ENCODE measurements at places on chromosomes 11 and 22. TPM values are rescaled to one million over a fixed set of nuclear protein-coding genes. Genes with fewer than 3 reads are reported as not detected.

DNA sequence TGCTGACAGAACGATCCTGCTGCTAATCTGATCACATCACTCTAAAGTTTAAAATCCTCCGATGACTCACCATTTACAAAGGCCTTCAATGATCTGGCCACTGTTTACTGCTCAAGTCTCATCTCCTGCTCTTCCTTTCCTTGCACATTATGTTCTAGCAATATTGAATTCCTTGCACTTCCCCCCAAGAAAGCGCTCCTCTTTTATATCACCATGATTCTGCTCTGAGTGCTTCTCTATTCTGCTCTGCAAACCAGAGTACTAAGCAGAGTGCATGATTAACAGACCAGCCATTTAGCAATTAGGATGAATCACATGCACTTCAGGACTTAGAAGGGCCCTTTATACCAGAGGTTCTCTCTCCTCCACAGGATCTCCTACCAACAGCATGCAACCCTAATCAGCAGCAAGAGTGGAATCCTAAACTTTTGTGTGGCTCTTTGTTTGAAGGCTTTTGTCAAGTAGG lies 1122.8 kb upstream of the CCDC90B start:
- DNase-seq = no peak
- no peak overlapping the region for H3K4me3 ChIP-seq
- no peak overlapping the region for H3K27ac ChIP-seq
- H3K36me3 ChIP-seq = no peaks in the 10 kb centered on the region
- H3K27me3 ChIP-seq = no peaks in the 10 kb centered on the region
- no peaks in the 10 kb centered on the region for H3K4me1 ChIP-seq

- no peak overlapping the region for H3K27ac ChIP-seq
- no peaks in the 10 kb centered on the region for H3K36me3 ChIP-seq
- H3K4me3 ChIP-seq = no peak overlapping the region
- H3K27me3 ChIP-seq = no peaks in the 10 kb centered on the region
- DNase-seq = no peak
- H3K4me1 ChIP-seq = no peaks in the 10 kb centered on the region
These were observed 341.8 kb upstream of the CCDC179 start for GRCh38 chr11:23201936-23202522.

DNA sequence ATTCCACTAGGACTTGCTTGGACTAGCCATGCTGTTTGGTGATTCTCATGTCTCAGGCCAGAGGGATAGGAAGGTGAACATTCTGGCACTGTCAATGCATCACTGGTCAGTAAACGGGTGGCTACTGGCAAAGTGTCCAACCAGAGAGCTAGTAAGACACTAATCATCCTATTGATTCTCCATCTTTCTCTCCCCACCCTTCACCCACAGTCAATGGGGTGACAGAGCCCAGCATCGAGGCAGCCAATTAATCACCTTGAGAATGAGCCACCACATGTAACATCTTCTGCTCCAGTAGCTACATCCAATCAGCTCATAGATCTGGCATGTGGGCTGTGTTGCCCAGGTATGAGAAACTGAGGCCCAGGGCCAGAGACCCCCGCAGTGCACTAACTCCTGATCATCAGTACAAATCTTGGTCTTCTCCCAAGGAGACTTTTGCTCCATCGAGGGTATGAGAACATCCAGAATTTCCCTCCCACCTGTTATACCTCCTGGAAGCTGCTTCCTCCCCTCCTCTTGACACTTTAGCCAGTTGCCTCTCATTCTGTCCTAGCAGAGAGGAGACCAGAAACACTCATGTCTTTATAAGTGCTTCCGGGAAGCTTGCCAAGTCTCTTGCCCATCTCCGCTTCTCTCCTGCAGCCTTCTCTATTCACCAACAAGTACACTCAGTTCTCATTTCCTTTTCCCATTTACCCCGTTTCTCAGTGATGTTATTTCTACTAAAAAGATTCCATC lies 17.0 kb downstream of the HTR3A start:
- no peak overlapping the region for H3K4me3 ChIP-seq
- no peak overlapping the region for H3K27ac ChIP-seq
- H3K36me3 ChIP-seq = no peaks in the 10 kb centered on the region

DNA sequence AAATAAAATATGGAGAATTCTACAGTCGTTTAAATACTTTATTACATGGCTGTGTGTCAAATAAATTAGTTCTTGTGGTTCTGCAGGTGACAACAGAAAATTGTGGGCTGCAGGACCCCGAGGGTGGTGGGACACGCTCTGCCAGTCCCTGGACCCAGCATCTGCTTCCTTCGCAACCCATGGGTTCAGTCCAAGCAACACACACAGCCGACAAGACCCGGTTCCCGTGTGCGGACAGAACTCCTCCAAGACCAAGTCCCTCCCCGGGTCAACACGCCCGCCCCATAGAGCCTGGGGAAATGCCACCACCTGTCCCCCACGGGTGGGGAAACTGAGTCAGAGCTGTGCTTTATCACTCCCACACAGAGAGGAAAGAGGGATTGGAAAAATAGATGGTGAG lies 238.9 kb downstream of the BRD1 start:
- no peaks in the 10 kb centered on the region for H3K36me3 ChIP-seq
- H3K4me3 ChIP-seq = no peak overlapping the region
- no peak for DNase-seq

DNA sequence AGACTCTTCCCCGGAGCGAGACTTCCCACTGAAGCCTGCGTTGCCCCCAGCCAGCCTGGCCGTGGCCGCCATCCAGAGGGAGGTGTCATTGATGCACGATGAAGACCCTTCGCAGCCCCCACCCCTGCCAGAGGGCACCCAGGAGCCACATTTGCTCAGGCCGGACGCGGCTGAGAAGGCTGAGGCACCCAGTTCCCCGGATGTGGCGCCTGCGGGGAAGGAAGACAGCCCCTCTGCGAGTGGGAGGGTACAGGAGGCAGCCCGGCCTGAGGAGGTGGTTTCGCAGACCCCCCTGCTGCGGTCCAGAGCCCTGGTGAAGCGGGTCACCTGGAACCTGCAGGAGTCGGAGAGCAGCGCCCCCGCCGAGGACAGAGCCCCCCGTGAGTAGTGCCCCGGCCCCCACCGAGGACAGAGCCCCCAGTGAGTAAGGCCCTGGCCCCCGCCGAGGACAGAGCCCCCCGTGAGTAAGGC lies 6.4 kb downstream of the IRF7 start:
- H3K27ac ChIP-seq = no peak overlapping the region
- H3K36me3 ChIP-seq = peaks cover 14% of the 10 kb centered on the region
- no peak for DNase-seq

DNA sequence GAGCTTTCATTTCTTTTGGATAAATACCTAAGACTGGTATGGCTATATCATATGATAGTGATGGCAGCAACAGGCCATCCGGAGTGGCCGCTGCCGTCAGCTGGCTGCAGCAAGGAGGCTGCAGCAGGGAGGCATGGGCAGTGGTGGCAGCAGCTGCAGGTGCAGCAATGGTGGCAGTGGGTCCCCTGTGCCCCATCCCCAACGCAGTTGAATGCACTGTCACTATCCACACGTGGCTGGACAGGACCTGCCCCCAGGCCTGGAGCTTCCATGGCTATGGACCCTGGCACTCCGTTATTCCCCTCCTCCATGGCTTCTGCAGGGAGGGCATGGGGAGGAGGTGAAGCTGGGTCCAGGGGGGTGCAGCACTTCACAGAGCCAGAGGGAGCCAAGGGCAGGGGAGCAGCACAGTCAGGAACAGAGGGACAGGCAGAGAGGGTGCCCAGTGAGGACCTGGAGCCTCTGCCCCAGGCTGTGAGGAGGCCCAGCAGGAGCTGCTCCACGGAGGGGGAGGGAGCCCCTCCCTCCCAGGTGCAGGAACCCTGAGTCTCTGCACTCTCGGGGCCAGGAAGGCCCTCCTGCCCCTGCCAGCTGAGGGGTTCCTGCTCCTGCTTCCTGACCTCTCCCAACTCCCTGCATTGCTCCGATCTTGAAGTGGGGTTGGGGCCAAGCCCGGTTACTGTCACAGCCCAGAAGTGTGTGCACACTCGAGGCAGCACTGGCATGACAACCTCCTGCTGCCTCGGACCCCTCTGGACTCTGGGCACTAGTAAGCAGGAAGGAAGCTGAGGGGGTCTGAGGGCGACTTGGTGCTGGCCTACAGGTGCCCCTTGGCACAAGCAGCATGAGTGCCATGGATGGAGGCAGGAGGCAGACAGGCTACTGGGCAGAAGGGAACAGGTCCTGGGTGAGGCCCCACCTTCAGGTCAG lies 466.3 kb downstream of the GUCY1A2 start:
- no peaks in the 10 kb centered on the region for H3K4me1 ChIP-seq
- DNase-seq = no peak
- H3K27me3 ChIP-seq = no peaks in the 10 kb centered on the region
- no peak overlapping the region for H3K27ac ChIP-seq
- H3K36me3 ChIP-seq = no peaks in the 10 kb centered on the region
- H3K4me3 ChIP-seq = no peak overlapping the region

GRCh38 chr11:44957776-44958564 lies 7.3 kb upstream of the TP53I11 start:
- peaks cover 10% of the 10 kb centered on the region for H3K4me1 ChIP-seq
- H3K4me3 ChIP-seq = no peak overlapping the region
- H3K36me3 ChIP-seq = no peaks in the 10 kb centered on the region
- H3K27me3 ChIP-seq = peaks cover 7% of the 10 kb centered on the region

The TSGA10IP gene
- total RNA-seq = not detected

The MPZL3 gene
- total RNA-seq = 29.8 TPM
